Testis (tissue), 5 donors: ENCODE measurements at places on chromosomes 12 and 14.

DNA sequence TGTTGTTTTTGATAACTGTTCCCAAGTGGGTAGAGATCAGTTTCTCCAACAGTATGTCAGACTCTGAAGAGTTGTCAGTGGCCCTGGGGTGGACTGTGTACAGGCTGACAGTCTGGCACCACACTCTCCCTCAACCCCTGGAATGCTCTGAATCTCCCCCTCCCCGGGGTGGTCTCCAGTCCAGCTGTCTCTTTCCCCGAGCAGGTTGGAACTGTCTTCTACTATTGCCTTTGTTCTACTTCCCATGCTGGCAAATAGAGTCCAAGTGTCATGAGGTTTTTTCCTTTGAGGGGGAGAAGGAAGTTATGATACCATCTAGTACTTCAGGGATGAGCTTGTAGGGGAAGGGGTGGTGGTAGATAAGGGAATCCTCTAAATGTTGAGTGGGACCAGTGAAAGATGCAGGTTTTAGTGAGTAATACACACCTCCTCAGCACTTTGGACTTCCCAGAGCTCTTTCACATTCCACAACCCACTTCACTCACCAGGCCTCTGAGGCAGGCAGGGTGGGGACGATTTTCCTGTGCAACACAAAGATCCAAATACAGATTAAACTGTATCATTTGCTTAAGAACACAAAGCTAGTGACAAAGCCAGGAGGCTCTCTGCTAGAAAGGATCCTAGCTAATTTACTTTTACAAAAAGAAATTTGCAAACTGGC is 170.7 kb upstream of the GZMB start:
- H3K27ac ChIP-seq: no peak overlapping the region
- H3K4me3 ChIP-seq: no peak overlapping the region
- H3K27me3 ChIP-seq: no peaks in the 10 kb centered on the region
- no peak for DNase-seq
- no peaks in the 10 kb centered on the region for H3K4me1 ChIP-seq

GRCh38 chr12:80142640-80143039 is 43.3 kb downstream of the OTOGL start:
- H3K36me3 ChIP-seq: no peaks in the 10 kb centered on the region
- no peaks in the 10 kb centered on the region for H3K4me1 ChIP-seq
- no peak for DNase-seq
- no peak overlapping the region for H3K4me3 ChIP-seq
- no peak overlapping the region for H3K27ac ChIP-seq
- H3K27me3 ChIP-seq: no peaks in the 10 kb centered on the region

DNA sequence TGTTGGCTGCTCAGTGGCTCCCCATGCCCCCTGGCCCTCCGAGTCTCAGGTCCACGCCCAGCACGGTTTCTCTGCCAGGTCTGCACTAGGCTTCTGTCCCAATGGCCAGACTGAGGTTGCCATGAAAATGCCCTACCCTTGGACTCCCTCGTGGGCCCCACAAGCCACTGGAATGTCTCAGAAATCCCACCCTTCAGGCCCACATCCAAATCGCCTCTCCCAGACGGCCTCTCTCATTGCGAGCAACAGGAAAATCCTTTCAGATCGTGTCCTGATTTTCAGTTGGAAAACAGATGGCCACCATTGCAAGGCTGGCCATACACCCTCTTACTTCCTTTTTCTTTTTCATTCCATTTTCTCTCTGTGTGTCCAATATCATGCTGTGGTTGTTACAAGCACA is 77.3 kb downstream of the IRF2BPL start:
- H3K4me1 ChIP-seq: peaks cover 61% of the 10 kb centered on the region
- no peak overlapping the region for H3K27ac ChIP-seq
- DNase-seq: no peak
- no peak overlapping the region for H3K4me3 ChIP-seq
- no peaks in the 10 kb centered on the region for H3K36me3 ChIP-seq

- DNase-seq: no peak
- H3K36me3 ChIP-seq: no peaks in the 10 kb centered on the region
- H3K27ac ChIP-seq: peak overlapping the region; percentile 95
- H3K27me3 ChIP-seq: no peaks in the 10 kb centered on the region
- H3K4me3 ChIP-seq: no peak overlapping the region
- H3K4me1 ChIP-seq: peaks cover 41% of the 10 kb centered on the region
Observed at GRCh38 chr14:103517721-103518421, 4.8 kb downstream of the CKB start.

DNA sequence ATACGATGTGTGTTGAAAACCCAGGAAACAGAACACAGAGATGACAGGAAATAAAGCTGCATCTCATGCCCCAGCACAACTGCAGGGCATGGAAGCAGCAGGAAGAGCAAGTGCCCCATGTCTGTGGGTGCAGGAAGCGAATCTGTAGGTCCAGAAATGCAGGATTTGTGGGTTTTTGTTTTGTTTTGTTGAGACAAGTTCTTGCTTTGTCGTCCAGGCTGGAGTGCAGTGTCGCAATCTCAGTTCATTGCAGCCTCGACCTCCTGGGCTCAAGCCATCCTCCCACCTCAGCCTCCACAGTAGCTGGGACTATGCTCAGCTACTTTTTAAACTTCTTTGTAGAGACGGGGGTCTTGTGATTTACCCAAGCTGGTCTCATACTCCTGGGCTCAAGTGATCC is 6.2 kb upstream of the RPS6KL1 start:
- H3K4me1 ChIP-seq: peaks cover 13% of the 10 kb centered on the region
- H3K27ac ChIP-seq: no peak overlapping the region
- H3K36me3 ChIP-seq: no peaks in the 10 kb centered on the region
- no peak overlapping the region for H3K4me3 ChIP-seq

DNA sequence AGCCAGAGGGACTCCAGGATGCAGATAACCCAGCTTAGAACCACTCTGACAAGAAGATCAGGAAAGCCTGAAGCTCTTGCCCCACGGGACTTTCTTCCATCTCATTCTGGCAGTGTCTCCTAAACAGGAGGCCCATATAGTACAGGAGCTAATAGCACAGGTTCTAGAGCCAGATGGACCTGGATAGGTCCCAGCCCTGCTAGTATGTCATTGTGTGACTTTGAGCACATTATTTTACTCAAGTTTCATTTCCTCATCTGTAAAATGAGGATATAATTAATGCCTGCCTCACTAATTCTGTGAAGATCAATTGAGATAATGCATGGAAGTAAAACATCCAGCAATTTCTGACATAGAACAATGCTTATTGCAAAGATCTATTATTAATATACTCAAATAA is 66.5 kb upstream of the GZMB start:
- no peak overlapping the region for H3K27ac ChIP-seq
- no peak overlapping the region for H3K4me3 ChIP-seq
- no peak for DNase-seq
- H3K36me3 ChIP-seq: no peaks in the 10 kb centered on the region
